ENCODE measurements at places on chromosomes 7 and 10. TPM values are rescaled to one million over a fixed set of nuclear protein-coding genes. Genes with fewer than 3 reads are reported as not detected.

DNA sequence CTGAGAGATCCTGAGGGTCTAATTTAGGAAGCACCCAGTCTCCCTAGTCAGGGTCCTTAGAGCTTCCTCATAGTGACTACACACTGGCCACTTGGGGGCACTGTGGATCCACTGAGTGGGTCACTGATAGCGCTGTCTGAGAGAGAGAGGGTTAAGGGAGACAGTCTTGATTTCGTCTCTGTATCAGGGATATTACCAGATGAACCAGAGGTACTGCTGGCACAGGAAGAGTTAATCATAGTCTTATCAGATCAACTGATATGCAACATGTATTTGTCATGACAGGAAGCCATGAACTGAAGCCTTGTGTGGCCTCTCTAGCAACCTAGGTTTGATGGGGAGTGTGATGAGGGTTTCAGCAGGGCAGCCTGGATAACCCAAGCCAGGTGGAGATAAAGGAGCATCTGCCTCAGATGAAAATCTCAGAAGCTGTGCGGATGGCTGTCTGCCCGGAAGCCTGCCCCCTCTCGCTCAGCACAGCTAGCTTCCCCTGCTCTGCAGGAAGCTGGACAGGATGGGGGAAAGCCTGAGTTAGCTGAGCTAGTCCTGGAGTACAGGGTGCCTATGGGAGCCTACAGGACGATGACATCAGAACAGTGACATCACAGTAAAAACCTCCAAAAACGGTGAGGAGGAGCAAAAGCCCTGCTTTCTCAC is 214.0 kb upstream of the PRSS1 start:
- DNase-seq: peak; percentile 92

The IFIT1B gene
- not detected for total RNA-seq

DNA sequence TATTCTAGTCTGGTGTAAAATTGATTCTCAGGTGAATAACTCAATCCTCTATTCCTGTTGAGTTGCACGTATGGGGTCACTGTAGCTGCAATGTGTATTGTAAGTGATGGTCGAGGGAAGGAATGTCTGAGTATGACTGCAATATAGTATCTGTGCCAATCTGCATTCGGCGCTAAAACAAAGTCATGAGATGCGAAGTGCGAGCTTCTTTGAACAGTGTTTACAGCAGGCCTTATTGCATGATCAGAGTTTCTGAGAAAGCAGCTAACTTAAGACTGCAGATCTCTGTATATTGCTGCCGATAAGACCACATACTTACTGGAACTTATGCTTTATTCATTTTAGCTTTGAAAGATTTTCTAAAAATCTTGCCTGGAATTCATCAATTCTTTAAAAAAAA is 341.7 kb upstream of the BMPER start:
- no peak for DNase-seq

GRCh38 chr10:131195558-131196159 is 115.9 kb downstream of the TCERG1L start:
- DNase-seq: no peak

The FAM237B gene
- total RNA-seq: not detected

DNA sequence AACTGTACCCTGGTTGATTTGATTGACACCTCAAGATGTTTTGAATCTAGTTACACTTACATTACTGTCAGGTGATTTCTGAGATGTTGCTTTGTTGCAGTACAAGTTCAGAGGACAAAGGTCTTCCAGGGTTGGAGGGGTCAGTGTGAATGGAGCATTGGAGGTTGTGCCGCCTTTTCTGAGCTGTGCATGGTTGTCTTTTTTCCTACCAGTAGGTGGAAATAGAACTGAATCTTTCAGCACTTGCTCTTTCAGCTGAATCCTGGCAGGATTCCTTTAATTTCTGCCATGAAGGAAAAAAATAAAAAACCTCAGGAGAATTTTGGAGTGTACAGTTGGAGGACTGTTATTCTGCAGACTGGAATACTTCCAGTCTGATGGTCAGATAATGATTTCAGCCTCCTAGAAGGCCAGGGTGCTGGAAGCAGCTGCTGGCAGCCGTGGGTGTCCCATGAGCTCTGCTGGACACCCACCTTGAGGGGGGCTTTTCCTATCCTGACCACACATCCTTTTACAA is 82.7 kb downstream of the PLCE1 start:
- DNase-seq: no peak

The POM121C gene
- total RNA-seq: 15.3 TPM

- peak; percentile 20 for DNase-seq
These were observed 1.5 kb downstream of the PLEKHA8 start for GRCh38 chr7:30029696-30030095.

The PRLHR gene
- total RNA-seq: not detected

GRCh38 chr10:94398762-94399161 is 3.6 kb upstream of the TBC1D12 start:
- no peak for DNase-seq

DNA sequence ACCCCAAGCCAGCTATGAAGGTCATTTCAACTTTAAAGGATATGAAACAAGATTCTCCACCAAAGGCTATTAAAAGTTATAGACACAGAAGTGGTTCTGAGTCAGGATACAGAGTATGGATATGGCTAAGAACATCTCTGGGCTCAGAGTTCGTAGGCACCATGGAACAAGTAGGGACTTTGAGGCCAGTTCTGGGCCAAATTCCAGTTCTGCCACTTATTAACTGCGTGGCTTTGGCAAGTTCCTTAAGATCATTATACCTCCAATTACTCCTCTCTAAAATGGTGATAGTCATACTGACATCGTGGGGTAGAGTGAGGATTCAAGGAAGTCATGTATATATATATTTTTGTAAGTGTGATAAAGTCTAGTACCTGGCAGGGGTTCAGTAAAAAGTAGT is 105.8 kb upstream of the NFE2L3 start:
- DNase-seq: no peak

- peak; percentile 84 for DNase-seq
These were observed 150.4 kb downstream of the SFMBT2 start for GRCh38 chr10:7260412-7260900.

The AKR1C2 gene
- 50.2 TPM for total RNA-seq

The CLDN4 gene
- total RNA-seq: 1.2 TPM

DNA sequence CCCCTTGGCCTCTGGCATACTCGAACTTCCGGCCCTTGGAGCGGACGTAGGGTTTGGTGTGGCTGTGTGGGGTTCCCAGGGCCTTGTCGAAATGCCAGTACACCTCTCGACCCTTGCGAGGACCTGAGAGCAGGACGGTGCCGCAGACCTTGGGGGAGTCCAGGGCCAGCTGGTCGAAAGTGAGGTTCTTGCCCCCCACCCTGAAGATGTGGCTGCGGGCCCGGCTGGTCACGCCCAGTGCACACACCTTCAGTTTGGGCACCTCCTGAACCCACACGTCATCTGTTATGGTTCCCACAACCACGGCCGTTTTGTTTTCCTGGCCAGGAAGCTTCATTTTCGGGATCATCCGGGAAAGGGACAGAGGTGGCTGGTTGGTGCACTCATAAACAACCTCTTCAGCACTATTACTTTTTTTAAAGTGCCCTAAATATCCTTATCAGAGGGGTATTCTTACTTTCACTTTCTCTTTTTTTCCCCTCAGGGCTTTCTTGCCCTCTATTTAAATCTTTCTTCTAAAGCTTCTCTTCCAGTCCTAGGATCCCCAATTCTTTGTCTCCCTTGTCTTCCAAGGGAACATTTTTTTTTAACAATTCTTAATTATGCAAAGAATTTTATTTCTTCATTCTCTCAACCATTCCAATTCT is 44.9 kb upstream of the FAM3C start:
- no peak for DNase-seq

- DNase-seq: no peak
These were observed 335.6 kb downstream of the ADK start for GRCh38 chr10:74486659-74487058.

DNA sequence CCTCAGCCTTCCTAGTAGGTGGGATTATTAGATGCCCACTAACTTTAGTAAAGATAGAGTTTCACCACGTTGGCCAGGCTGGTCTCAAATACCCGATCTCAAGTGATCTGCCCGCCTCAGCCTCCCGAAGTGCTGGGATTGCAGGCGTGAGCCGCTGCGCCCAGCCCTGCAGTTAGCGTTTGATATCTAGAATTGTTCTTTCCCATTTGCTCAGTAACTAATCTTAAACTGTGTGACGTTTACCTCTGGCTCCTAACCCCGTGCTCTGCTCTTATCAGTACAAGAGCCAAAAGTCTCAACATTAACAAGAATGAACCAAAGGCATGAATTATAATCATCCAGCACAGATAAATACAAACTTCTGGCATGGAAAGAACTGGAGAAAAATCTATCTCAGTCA is 47.4 kb downstream of the IGF2BP3 start:
- DNase-seq: no peak

The WASHC2C gene
- total RNA-seq: 31.3 TPM

GRCh38 chr7:71171476-71171875 is 39.5 kb downstream of the GALNT17 start:
- DNase-seq: no peak

DNA sequence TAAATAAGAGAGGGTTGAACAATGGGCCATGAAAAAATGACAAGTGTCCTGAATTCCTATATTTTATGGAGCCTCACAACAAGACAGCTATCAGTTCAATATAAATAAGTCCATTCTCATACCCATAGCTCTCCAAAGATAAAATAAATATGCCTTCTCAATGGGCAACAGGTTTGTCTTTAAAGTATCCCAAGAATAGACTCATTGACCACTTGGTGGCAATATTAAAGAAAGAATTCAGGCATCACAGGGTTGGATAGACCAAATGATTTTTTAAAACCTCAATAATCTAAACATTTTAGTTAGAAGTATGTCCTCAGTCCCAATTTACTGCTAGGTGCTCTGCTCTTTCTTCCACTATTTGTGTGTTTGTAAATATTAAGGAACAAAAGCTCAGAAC is 165.1 kb upstream of the WNT16 start:
- no peak for DNase-seq

DNA sequence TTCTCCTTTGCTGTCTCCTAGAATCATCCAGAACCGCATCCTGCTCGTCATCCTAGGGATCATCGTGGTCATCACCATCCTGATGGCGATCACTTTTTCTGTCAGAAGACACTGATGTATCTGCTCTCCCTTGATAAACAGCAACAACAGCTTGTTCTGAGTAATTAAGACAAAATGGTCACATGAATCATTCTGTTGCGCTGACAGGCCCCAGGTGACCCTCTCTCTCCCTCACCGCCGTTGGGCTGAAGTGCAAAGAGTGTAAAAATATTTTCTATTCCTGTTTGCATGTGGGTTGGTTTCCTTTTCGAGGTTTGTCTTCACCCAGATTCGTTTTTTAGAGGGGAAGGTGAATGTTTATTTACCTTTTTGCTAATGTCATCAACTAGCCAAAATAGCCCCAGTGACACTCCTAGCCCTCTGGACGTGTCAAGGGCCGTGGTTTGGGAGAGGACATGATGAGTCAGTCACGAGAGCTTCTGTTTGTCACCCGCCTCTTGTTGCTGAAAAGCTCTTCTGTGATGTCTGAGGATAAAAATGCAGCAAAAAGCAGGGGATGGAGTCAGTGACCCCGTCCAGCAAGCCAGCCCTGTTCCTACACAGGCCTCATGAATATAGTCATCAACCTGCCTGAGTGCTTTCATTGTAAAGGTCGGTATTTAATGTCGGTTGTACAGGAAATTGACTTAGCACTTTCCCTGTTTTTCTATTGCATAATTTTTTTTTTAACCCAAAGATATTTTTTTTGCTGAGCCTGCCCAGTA is 134.6 kb upstream of the TCF7L2 start:
- peak; percentile 45 for DNase-seq

- no peak for DNase-seq
These were observed 166.1 kb downstream of the PRKAG2 start for GRCh38 chr7:151710646-151711434.

DNA sequence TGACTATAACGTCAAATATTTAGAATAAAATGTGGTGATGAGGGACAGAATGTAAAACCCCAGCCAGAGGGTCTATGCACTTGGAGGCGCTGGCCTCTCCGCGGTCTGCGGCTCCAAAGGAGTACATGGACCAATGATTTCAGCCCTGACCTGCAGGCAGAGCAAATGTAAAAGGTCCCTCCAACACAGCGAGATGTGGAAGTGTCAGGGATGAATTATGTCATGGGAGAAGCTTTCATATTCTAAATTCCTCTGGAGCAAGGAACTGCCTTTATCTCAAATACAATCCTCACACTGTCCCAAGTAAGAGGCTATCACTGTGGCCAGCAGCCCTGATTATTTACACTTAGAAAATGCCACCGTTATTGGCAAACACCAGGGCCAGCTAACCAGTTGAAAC is 139.4 kb downstream of the GFRA1 start:
- DNase-seq: no peak

- no peak for DNase-seq
These were observed 21.8 kb downstream of the ASZ1 start for GRCh38 chr7:117405519-117405918.

- no peak for DNase-seq
These were observed 352.5 kb downstream of the FGFR2 start for GRCh38 chr10:121245754-121246153.

- DNase-seq: peak; percentile 46
These were observed 718 bp upstream of the UMAD1 start for GRCh38 chr7:7639847-7640220.

The HPSE2 gene
- total RNA-seq: not detected

Measured in dermis blood vessel endothelial cell (primary cell).